Stimulated activated CD4-positive, alpha-beta T cell treated with anti-CD3 and anti-CD28 coated beads, Interleukin-12 subunit alpha, Interleukin-12 subunit beta, amount 100 ng/mL, for 4 hours (primary cell): ENCODE measurements at places on chromosomes 13 and 19.

DNA sequence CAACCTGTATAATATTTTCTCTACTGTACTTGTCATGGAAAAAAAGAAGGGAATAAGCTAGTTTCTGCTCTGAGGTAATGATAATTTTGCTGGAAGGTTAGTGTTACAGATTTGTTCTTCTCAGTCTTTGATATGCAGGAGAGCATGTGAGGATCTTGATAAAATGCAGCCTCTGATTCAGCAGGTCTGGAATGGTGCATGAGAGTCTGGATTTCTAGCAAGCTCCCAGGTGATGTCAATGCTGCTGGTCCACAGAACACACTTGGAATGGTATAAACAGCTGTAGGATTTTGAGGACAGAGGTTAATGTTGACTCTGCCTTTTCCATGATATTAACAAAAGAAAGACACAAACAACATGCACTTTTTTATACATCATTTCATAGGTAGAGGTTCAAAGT, 173.6 kb downstream of the NDFIP2 start:
- DNase-seq = no peak

DNA sequence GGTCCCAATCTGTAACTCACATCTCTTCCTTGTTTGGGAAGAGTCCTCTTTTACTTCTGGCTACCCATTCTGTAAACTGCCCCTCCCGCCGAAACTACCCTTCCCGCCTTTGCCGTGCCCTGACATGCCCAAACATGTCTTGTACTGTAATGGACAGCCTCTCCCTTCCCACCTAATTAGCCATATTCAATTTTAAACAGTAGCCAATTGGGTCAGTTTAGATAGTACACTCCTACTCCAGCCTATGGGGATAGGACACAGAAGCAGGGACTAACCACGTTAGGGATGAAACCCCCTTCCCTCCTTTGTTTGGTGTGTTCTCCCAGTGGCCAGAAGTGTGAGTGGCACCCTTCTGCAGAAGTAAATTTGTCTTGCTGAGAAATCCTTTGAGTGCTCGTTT, 34.2 kb downstream of the SACS start:
- DNase-seq = no peak

GRCh38 chr13:29619995-29620394, 24.5 kb upstream of the SLC7A1 start:
- DNase-seq = no peak

- DNase-seq = no peak
Measured at GRCh38 chr13:62234780-62235440, 819.3 kb upstream of the PCDH20 start.

DNA sequence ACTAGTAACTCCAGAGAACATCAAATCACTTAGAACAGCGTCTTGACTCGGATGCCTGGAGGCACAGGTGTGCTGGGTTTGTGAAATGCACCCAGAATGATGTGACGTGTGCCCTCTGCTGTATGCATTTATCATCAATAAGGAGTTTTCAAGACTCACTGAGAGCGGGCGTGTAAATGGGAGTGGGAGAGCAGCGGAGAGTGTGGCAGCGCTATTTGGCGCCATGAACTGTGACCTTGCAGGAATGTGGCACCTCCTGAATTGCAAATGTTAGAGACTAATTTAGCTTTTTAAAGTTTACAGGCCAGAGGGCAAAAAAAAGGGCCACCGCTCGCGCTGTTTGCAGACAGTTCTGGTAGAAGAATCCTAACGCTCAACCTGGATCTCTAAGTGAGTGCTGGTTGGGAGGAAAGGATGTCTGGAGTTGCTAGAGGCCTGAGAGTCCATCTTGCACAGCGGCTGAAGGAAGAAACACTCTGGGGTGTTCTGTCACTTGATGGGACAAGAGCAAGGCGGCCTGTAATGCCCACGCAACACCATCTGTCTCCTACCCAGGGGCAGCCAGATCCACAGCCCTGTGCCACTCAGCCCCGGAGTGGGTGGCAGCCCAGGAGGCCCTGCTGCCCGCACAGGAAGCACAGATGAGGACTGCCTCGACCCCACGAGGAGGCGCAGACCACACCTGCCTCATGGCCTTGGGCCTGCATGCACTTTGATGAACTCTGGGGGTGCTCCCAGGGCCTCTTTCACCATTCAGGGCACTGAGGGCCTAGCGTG, 19.7 kb downstream of the RANBP3 start:
- DNase-seq = no peak

DNA sequence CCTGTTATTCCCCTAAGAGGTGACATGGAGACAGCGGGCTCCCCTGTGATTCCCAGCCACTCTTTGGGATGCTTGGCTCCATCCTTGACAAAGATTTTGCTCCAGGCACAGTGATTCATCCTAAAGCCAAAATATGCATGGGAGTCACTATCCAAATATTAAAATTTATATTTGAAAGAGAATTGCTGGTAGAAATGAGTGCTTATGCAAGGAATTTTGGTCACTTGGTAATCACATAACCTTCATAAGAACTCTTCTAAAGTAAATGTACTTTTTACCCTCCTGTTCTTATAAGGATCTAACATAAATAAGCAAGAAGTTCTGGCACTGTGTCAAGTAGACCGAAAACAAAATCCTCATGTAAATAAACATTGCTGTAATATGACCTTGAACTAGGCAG, 385.8 kb downstream of the ITGBL1 start:
- DNase-seq = no peak

DNA sequence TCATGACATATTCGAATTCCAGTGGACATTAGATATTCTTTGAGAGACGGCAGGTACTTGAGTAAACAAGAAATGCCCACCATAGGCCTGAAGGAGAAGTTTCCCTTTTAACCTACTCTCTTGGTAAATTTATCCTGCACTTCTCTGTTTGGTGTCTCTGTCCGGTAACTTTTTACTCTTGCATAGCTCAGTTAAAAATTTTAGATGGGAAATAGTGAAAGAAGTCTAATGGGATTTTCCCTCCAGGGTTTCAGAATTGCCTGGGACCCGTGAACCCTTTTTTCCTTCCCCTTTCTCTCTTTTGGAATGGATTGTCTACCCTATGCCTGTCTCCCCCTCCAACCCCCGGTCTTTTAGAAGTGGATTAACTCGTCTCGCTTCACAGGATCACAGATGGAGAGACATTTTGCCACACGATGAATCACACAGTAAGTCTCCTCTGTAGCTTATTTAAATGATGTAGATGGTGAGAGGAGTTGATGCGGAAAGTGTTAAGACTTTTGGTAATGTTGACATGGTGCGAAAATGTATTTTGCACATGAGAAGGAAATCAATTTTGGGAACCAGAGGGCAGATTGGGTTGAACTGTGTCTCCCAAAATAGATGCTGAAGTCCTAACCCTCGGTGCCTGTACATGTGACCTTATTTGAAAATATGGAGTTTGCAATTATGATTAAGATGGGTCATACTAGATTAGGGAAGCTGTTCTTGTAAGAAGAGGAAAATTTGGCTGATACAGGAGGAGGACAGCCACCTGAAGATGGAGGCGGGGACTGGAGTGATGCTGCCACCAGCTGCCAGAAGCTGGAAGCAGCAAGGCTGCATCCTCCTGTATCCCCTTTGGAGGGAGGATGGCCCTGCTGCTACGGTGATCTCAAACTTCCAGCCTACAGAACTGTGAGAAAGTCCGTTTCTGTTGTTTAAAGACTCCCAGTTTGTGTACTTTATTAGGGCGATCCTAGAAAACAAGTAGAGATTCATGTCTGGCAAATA, 711 bp upstream of the MIPEP start:
- no peak for DNase-seq

DNA sequence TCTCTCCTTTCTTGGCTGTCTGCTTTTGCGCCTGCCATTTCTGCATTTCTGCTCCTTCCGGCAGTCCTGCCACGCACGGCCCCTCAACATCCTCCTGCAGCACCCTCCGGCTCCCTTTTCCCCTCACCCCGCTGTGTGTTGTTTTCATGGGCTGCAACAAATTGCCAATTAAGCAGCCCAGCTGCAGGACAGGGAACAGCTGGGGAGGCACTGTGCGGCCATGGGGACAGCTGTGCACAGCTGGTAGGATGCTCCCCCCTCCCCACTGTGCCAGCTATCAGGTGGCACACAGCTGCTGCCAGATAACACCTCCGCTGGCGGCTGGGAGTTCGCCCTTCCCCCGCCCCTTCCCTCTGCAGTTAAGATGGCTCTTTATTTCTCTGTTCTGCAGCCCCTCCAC, 25.4 kb downstream of the LYL1 start:
- DNase-seq = no peak

- no peak for DNase-seq
Measured at GRCh38 chr13:66341635-66342377, 888.3 kb downstream of the PCDH9 start.

- DNase-seq = no peak
Measured at GRCh38 chr19:11151181-11151580, 4.4 kb downstream of the SPC24 start.

DNA sequence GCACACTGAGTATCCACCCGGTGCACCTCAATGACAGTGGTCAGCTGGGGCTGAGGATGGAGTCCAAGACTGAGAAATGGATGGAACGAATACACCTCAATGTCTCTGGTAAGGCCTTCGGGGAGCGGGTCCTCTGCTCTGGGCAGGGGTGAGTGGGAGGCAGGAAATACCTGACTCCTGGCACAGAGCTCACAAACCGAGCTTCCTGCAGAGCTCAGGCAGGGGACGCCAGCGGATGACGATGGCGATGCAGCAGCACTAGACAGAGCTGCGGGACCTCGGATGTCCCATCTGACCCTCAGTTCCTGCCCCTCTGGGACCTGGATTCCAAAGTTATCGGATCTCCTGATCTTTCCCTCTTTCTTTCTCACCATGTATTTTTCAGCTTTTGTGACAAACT, 3.8 kb downstream of the CD22 start:
- DNase-seq = peak; percentile 26

DNA sequence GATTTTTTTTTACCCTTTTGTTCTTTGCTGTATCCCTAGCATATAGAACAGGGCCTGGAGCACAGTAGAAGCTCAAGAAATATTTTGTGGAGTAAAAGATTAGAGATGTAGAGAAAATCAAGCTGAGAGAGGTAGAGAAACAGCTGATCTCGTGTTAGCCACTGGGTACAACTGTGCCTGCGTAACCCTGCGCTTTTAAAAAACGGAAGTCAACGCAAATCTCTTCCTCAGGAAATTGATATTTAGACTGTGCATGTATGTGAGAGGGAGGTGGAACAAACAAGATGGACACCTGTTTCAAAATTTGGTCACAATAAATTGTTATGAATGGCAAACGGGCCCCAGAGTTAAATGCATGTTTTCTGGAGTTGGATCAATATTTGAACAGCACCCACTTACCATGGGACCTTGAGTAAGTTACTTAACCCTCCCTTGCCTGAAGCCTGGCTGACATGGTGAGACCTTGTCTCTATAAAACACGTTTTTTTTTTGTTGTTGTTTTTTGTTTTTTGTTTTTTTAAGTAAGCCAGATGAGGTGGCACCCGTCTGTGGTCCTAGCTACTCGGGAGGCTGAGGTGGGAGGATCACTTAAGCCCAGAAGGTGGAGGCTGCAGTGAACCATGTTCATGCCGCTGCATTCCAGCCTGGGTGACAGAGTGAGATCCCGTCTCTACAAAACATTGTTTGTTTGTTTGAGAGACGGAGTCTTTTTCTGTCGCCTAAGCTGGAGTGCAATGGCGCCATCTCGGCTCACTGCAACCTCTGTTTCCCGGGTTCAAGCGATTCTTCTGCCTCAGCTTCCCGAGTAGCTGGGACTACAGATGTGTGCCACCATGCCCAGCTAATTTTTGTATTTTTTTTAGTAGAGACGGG, 3.3 kb upstream of the EPOR start:
- DNase-seq = no peak

DNA sequence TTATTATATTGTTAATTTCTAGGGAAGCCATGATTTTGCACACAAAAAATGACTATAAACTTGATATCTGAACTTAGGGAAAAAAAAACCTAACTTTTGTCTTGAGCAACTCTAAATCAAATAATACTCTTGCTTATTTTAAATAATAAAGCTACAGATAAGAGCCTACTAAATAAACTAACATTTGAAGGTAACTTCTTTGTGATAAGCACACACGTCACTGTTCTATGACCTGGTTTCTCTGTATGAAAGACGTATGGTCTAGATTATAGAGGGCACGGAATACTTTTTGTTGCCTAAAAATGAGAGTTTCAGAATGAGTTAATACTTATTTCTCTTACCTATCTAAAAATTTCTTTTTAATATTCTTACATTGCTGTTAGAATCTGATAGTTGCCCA, 603.2 kb downstream of the DCT start:
- no peak for DNase-seq

- DNase-seq = no peak
Measured at GRCh38 chr19:43957891-43958290, 6.9 kb downstream of the ZNF221 start.

DNA sequence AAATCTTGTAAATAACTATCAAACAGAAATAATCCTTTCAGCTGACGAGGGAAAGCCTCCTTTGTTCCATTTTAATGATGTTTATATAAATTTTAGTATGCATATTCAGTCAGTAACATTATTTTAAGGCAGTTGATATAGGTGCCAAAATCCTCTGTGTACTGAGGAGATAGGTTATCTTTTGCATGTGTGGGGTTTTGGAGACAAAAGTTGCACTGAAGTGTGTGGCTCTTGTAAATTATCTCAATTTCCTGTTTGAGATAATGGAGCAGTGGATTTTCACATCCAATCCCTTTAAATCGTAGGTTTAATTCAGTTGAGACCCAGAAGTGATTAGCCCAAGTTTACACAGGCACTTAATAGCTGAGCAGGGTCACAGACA, 106.6 kb downstream of the RGCC start:
- no peak for DNase-seq

DNA sequence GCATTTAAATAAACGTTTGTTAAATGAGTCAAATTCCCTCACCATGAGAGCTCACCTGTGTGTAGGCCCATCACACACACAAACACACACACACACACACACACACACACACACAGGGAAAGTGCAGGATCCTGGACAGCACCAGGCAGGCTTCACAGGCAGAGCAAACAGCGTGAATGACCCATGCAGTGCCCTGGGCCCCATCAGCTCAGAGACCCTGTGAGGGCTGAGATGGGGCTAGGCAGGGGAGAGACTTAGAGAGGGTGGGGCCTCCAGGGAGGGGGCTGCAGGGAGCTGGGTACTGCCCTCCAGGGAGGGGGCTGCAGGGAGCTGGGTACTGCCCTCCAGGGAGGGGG, 8.5 kb upstream of the CEACAM5 start:
- no peak for DNase-seq

GRCh38 chr19:3790209-3790734, 4.1 kb upstream of the MATK start:
- no peak for DNase-seq

DNA sequence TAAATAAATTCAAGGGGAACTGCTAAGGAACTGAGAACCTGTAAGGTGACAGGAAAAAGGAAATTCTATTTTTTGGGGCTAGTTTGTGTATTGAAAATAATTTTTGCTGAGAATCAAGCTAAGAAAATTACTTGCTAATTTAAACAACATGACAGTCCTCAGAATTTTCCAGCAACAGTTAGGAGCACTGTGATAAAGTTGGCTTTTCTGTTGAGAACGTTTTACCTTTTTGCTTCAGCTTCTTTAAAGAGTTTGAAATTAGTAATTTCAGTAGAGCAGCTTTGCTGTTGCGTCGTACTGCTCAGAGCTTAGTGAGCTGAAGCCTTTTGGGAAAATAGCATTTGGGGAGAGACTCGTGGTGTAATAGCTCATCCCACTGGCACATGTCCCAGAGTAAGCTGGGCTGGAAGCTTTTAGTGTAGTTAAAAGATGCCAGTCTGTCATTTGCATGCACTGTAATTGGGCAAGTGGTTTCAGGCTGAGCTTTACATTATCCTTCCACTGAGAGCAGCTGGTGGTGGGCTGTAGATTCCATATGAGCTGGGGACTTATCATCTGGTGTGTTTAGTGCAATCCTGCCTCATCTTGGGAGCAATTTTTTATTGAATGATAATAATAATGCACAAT, 69.8 kb downstream of the LRCH1 start:
- no peak for DNase-seq
